H7 (cell line): ENCODE measurements at places on chromosomes 3 and 15. TPM values are rescaled to one million over a fixed set of nuclear protein-coding genes. Genes with fewer than 3 reads are reported as not detected.

GRK7 gene
- 0.04 TPM in 1 of 2 replicates, not detected in the other for total RNA-seq

THBS1 gene
- 9.9 and 10.1 TPM in 2 replicates for total RNA-seq

TMCO5A gene
- total RNA-seq, result not detected in 2 replicates

ITIH1 gene
- total RNA-seq, result not detected in 2 replicates

GPR62 gene
- total RNA-seq, result 0.14 TPM in 1 of 2 replicates, not detected in the other
